ENCODE measurements at places on chromosomes 3 and 15. TPM values are rescaled to one million over a fixed set of nuclear protein-coding genes. Genes with fewer than 3 reads are reported as not detected.

Gene CCNB2
- total RNA-seq: 1.4 TPM

Gene SLC9C1
- total RNA-seq: not detected

Gene MAP1A
- 2.2 TPM for total RNA-seq

Gene C3orf85
- not detected for total RNA-seq

Gene FOXL2NB
- not detected for total RNA-seq

Gene SPINK8
- total RNA-seq: not detected

Gene EPHA3
- total RNA-seq: not detected

Gene GJD2
- not detected for total RNA-seq

Gene TUSC7
- not detected for total RNA-seq

DNA sequence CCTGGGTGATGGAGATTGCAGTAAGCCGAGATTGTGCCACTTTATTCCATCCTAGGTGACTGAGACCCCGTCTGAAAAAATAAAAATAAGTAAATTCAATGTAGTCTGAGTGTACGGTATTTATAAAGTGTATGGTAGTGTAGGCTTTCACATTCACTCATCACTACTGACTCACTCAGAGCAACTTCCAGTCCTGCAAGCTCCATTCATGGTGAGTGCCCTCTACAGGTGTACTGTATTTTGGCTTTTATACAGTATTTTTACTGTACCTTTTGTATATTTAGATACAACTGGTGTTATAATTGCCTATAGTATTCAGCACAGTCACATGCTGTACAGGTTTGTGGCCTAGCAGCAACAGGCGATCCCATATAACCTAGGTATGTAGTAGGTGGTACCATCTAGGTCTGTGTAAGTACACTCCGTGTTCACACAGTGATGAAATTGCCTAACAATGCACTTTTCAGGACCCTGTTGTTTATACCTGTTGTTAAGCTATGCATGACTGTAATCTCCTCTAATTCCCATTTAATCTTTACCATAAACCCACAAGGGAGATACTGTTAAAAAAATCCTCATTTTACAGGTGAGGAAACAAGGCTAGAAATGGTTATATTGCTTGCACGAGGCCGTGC lies 19.3 kb downstream of the CACNA1D start:
- DNase-seq: no peak

DNA sequence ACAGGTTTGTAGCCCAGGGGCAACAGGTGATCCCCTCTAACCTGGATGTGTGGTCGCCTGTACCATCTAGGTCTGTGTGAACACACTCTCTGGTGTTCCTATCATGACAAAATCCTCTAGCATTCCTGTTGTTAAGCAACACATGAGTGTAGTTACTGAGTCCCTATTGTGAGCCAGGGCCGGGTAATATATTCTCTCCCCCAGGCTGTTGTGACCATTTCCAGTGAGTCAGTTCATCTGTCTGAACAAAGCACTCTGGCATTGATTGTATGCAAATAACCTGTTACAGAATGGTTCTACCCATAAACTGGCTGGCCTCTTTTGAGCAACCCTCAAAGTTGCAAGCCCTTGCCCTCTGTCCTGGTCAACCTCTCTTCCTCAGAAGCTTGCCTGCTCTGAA lies 2.6 kb upstream of the FLNB start:
- no peak for DNase-seq

GRCh38 chr15:38547255-38547997 lies 17.2 kb downstream of the RASGRP1 start:
- DNase-seq: no peak

- DNase-seq: no peak
Observed at GRCh38 chr15:70796516-70797310, 33.4 kb upstream of the UACA start.

DNA sequence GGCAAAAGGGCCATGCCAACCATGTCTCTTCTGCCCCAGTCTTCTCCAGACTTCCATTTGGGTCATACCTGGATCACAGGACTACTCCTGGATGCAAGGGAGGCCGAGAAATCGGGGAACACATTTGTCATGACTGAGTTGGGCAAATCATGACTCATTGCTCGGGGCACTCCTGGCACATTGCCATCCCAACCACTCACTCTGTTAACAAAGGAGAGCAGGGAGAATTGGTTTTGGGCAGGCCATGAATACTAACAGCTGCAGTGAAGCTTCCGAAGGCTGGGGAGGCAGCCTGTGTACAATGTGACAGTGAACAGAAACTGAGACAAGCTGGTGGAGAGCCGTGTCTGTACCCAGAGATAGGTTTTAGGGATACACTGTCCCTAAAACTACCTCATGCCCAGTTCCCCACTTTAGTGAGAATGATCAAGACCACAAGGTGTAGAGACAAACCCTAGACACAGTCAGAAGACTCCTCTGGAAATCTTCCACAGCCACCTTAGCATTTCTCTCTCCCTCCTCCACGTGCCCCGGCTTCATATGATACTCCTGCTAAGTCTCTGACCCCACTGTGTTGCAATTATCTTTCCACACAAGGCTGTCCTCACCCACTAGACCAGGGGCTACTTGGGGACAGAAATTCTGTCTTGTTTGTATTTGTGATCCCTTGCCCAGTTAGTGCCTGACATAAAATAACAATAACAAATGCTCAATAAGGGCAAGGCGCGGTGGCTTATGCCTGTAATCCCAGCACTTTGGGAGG lies 10.5 kb upstream of the BUB1B start:
- no peak for DNase-seq

GRCh38 chr3:64798316-64798715 lies 110.5 kb upstream of the ADAMTS9 start:
- no peak for DNase-seq

- DNase-seq: no peak
Observed at GRCh38 chr15:72338617-72339321, 18.8 kb upstream of the CELF6 start.

DNA sequence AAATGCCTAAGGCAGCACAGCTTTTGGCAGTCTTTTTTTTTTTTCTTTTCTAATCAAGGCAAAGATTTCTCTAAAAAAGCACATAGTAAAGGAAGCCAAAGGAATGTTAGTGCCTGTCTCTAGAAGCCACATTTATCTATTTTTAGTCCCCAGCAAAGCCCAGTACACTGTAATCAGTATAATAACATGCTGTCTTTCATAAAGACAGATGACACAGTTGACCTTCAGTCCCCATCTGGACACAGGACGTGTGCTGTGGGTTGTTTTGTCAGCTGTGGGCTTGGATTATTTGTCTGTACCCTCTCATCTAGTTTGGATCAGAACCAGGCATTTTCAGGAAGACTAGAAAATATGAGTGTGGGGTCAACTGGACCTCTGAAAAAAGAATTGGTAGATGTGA lies 110.4 kb upstream of the CTNNB1 start:
- no peak for DNase-seq

DNA sequence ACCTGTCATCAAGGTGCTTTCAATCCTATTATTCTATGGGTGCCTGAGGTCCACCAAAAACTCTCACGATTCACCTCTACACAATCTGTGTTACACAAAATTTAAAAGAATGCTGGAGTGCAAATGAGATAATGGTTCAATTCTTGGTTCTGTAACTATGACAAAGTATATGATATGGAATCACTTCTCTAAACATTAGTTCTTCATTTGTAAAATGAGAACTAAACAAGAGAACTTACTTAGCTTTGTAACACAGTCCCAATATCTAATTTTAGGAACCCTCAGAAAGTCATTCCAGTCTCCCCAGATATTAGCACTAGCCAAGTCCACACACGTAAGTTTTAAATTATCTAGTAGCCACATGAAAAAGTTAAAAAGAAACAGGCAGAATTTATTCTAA lies 111.5 kb downstream of the TBL1XR1 start:
- DNase-seq: no peak

- DNase-seq: no peak
Observed at GRCh38 chr3:73509066-73509465, 115.7 kb downstream of the PDZRN3 start.

- no peak for DNase-seq
Observed at GRCh38 chr3:168030577-168030976, 65.1 kb downstream of the GOLIM4 start.

DNA sequence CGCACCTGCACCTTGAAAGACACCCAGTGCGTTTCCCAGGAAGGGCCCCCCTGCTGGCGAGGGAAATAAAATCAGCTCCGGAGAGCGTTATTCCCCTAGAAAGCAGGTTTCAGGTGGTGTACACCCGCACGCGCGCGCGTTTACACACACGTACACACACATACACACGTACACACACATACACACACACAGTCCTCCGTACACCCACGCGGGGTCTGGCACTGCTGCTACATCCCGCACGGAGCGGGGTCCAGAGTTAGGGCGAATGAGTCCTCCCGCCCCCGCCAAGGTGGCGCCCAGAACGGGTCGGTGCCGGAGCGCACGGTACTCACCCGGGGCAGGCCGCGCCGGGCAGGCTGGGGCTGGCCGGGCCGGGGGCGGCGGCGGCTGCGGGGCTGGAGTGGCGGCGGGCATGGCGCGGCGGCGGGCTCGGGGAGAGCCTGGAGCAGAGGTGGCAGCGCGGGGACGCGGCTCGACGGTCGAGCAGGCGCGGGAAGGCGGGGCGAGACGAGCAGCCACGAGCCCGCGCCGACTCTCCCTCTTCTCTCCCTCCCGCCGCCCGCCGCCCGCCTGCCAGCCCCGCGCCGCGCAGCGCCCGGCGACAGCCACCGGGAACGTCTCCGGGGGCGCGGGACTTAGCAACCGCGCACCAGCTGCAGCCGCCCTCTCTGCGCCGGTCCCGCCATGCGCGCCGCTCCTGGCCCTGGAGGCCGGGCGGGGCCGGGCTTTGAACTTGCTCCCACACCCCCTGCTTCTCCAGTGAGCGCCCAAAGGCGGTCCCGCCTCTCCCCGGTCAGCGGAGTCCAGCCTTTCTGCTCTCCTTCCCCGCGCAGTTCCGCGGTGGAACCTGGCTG lies at the start of gene DCLK3:
Gene DCLK3 (minus strand): TSS at position 704 of the 854 bp plus-strand sequence. CDS start 290 bp downstream, at position 414.
- no peak for DNase-seq

- no peak for DNase-seq
Observed at GRCh38 chr15:70301396-70301795, 203.7 kb upstream of the TLE3 start.

- no peak for DNase-seq
Observed at GRCh38 chr15:89338036-89338435, 3.4 kb upstream of the POLG start.

GRCh38 chr3:30356866-30357753 lies 249.3 kb upstream of the TGFBR2 start:
- no peak for DNase-seq

DNA sequence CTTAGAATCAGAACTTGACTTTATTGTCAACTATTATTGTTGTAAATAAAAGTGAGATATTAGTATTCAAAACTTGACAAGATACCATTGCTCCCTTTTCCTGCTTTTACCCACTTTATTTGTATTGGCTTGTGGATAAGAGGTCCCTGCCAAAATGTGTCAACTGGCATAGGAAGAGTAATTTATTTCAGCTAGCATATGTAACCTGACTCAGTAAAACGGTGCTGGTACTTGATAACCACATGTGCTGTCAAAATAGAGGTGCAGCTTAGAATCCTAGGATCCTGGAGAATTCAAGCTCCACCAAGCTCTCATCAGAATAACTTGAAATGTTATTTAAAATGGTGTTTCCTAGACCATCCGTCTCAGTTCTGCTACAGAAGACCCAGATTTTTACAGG lies 90.2 kb upstream of the TGFBR2 start:
- DNase-seq: no peak

- no peak for DNase-seq
Observed at GRCh38 chr15:65333856-65334255, 29.4 kb downstream of the RNU5B-1 start.

GRCh38 chr3:81352867-81353266 lies 408.6 kb downstream of the GBE1 start:
- DNase-seq: no peak

DNA sequence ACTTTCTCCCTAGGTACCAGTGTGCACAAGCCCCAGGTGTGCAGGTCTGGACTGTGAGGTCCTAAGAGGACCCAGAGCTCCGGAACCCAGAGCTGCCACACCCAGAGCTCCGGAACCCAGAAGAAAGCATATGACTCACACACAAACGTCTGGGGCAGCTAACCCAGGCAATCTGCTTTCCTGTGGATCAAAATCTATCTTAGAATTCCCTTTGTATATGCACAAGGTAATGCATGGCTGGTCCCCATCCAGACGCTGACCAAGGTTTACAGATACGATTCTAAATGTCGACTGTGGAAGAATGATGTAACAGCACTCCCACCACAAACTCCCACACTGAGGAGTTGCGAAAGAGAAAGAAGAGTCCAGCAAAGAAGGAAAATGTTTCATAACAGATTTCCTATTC lies 15.7 kb downstream of the KCNMB2 start:
- DNase-seq: no peak

DNA sequence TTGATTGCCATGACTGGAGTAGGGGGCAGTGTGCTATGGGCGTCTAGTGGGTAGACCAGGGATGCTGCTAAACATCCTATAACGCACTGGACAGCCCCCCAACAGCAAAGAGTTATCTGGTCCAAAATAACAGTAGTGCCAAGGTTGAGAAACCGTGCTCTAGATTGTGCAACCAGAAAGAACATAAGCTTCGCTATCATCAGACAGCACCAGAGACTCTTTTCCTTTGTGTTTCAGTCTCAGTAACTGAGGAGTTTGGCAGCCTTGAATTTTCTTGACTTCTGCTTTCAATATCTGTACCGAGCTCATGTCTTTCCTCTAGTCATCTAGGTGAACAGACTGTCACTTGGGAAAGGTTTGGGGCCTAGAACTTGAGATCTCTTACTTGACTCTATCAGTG lies 8.8 kb downstream of the ARID3B start:
- DNase-seq: no peak

GRCh38 chr15:60540002-60540651 lies 61.2 kb upstream of the ICE2 start:
- peak; percentile 59 for DNase-seq

- DNase-seq: no peak
Observed at GRCh38 chr3:143063018-143063417, 56.6 kb upstream of the CHST2 start.

GRCh38 chr15:82850731-82851130 lies 41.3 kb downstream of the WHAMM start:
- DNase-seq: no peak

DNA sequence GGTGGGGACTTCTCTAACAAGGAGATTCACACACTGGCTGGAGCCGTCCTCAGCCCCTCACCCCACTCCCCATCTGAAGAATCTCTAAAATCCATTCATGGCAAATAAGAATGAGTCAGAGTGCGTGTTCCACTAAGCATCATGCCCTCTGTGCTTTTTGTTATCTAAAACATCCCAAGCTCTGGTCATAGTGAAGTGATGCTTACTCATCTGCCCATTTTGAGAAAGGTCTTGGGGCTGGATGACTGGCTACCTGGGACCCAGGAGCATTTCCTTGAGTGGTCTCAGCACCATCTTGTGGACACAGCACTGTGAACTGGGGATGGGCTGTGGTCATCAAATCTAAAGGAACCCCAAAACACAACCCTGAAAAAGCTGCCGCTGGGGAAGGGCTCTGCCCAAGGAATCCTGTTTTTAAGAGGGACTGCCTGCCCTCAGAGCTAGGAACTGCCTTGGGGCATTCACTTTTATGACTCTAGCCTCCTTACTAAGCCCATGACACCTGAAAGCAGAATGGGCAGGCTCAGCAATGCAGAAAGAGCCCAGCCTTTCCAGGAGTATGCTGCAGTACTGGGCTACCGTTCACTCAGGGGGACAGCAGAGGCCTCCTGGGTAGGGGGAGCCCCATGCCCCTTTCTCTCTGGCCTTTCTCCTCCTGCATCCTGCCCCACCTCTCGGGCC lies 53.5 kb downstream of the ZBTB38 start:
- DNase-seq: no peak

All from natural killer cell (primary cell).